ENCODE measurements at places on chromosomes 1 and 21. TPM values are rescaled to one million over a fixed set of nuclear protein-coding genes. Genes with fewer than 3 reads are reported as not detected.
A peak's percentile ranks its signal among the peaks of the same experiment; 100 is the strongest.

Gene EPB41
- total RNA-seq, result 64.2 TPM

Gene GJA8
- total RNA-seq, result not detected

Gene LSS
- 82.4 TPM for total RNA-seq

DNA sequence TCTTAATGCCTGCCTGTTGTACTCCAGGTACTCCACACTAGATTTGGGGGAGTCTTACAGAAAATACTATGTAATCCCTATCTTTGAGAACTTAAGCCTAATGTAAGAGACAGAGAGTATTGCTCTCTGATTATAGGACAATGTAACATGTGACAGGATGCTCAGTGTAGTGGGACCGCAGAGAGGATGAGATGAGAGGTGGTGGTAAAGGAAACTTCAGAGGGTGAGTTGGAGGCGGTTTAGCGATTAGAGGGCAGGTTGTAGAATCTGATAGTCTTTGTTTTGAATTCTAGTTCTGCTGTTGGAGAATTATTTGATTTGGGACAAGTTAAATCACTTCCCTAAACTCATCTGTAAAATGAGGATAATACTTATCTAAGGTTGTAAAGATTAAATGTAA lies 5.4 kb downstream of the SOAT1 start:
- DNase-seq, result peak; percentile 40

- DNase-seq, result no peak
Measured at GRCh38 chr1:67441183-67441582, 11.0 kb upstream of the SERBP1 start.

GRCh38 chr1:213618094-213618493 lies 369.7 kb upstream of the PROX1 start:
- no peak for DNase-seq

DNA sequence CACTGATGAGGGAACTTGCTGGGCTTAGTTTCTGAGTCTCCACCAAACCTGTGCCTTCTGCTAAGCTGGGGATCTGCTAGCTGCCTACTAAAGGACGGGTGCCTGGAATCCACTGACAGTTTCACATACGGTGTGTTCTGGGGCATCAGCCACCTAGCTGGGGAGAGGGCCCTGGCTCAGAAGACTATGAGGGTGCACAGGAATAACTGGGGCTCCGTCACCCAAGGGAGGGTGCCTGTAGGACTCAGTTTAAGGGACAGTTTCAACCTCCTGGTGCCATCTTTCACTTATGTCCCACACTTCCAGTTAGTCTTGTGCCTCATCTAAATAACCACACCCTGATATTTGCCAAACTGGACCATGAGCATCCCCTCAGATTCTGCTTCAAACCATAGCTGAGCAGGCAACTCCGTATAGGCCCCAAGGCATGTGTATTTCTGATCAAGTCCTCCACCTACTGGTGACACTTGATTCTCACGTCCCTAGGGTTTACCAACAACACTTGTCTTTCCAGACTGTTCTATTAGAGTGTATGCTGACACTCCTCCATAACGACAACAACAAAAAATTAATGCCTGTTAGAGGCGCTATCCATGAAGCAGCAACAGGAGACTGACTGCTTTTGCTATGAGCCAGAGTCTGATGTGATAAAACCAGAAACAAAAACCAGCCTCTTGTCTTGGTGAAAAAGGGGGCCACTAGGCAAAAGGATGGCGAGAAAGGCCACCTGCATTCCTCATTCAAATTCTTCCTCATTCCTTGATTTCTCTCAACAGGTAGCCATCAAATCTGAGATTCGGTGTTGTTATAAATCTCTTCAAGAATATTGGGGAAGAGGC lies 55.0 kb upstream of the PAXBP1 start:
- DNase-seq, result peak; percentile 13

- DNase-seq, result no peak
Measured at GRCh38 chr1:101059945-101060542, 34.5 kb upstream of the DPH5 start.

- DNase-seq, result no peak
Measured at GRCh38 chr1:67427465-67427864, 2.7 kb downstream of the SERBP1 start.

- no peak for DNase-seq
Measured at GRCh38 chr1:185365951-185366350, 48.9 kb upstream of the IVNS1ABP start.

GRCh38 chr1:6419804-6420453 lies at the start of gene HES2:
Gene HES2, minus strand, starts transcription at chr1:6419919. Its CDS starts 99 bp downstream, at chr1:6419820.
- DNase-seq, result no peak

DNA sequence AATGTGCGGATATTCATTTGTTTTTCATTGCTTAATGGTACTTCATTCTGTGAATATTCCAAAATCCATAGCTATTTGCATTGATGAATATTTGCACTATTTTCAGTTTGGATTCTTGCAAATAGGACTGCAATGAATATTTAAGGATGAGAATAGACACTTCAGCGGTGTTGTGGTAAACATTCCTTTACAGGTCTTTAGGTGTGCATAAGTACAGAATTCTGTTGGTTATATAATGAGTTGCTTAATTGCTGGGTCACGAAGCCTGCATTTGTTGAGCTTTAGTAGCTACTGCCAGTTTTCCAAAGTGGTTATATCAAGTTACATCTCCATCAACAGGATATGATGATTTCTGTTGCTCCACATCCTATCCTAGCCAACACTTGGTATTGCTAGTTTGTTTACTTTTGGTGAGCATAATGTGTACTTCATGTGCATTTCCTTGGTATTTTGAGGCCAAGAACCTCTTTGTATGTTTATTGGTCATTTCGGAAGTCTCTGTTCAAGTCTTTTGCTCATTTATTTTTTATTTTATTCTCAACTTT lies 64.2 kb upstream of the CYYR1 start:
- no peak for DNase-seq

- no peak for DNase-seq
Measured at GRCh38 chr1:224901087-224901810, 28.2 kb upstream of the DNAH14 start.

DNA sequence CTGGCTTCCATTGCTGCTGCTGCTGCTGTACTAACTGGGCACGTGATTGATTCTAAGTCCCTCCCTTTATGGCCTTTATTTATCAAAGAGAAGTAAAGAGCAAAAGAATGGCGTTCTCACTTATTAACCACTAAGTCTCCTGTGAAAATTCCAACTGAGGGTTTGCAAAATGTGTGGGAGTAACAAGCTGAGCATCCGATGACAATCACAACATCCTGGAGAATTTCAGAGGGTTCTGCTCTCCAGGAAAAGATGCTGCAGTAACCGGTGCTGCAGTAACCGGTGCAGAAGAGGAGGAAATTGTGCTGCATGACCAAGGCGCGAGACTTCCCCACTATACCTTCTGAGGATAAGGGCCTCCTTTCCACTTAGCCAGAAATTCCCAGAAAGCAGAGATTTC lies 12.7 kb upstream of the MX2 start:
- DNase-seq, result no peak

DNA sequence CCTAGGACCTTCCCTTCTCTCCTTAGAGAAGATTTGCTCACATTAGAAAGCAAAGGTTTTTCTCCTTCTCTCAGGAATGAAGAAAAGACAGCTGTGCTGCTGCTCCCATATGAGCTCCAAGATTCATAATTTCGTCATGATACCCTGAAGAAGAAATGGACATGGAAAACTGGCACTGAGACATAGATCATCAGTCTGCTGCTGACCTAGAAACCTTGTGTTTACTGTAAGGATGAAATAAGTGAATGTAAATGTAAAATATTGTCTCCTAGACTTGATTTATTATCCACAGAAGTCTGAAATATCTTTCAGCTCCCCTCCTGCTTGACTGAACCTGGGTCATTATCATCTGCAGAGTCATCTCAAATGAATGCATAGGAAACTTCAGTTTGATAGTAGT lies 77.9 kb downstream of the ZC3H11B start:
- no peak for DNase-seq

GRCh38 chr1:167683641-167684502 lies 37.9 kb upstream of the MPZL1 start:
- DNase-seq, result no peak

- DNase-seq, result no peak
Measured at GRCh38 chr1:78122389-78122788, 76.6 kb downstream of the GIPC2 start.

- DNase-seq, result no peak
Measured at GRCh38 chr1:118981436-118981835, 6.7 kb downstream of the TBX15 start.

DNA sequence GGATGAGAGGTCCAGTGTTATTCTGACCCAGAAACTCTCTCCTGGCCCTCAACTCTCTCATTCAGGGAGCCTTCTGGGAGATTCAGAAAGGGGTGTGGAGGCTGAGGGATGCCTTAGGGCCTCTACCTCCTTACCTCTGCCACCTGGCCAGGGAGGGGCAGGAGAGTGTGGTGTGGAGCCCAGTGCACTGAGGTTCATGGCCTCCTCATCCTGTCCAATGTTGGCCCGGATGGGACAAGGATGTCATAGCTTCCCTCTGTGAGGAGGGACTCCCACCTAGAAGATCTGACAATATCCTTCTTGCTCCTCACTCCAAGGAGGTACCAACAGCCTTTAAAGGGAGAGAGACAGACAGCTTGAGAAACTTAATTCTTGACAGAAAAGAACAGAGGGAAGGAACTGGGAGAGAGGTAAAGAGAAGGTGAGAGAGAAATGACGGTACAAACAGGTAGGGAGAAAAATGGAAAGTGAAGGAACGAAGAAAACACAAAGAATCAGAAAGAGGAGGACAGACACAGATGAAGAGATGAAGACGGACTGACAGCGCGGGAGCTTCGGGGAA lies 779 bp downstream of the BEND5 start:
- DNase-seq, result no peak

- peak; percentile 72 for DNase-seq
Measured at GRCh38 chr1:161766102-161766981, at the start of gene ATF6. Gene ATF6, plus strand, starts transcription at chr1:161766320. Its CDS starts 41 bp downstream, at chr1:161766361.

All from GM12878 (cell line).